PC-3 (cell line): ENCODE measurements at places on chromosomes 7 and 10. TPM values are rescaled to one million over a fixed set of nuclear protein-coding genes. Genes with fewer than 3 reads are reported as not detected.

NOS3 gene
- total RNA-seq, result 0.66 and 2.5 TPM in 2 replicates

SPDYE5 gene
- total RNA-seq, result 0.18 TPM in 1 of 2 replicates, not detected in the other

NEUROG3 gene
- total RNA-seq, result not detected in 2 replicates

NAT16 gene
- total RNA-seq, result 0.26 TPM in 1 of 2 replicates, not detected in the other

- DNase-seq, result peak; percentile 35
These were observed 44.9 kb downstream of the BAMBI start for GRCh38 chr10:28722065-28722803.

GRCh38 chr7:101792051-101792681 is 25.3 kb upstream of the CUX1 start:
- DNase-seq, result peak; percentile 35

DNA sequence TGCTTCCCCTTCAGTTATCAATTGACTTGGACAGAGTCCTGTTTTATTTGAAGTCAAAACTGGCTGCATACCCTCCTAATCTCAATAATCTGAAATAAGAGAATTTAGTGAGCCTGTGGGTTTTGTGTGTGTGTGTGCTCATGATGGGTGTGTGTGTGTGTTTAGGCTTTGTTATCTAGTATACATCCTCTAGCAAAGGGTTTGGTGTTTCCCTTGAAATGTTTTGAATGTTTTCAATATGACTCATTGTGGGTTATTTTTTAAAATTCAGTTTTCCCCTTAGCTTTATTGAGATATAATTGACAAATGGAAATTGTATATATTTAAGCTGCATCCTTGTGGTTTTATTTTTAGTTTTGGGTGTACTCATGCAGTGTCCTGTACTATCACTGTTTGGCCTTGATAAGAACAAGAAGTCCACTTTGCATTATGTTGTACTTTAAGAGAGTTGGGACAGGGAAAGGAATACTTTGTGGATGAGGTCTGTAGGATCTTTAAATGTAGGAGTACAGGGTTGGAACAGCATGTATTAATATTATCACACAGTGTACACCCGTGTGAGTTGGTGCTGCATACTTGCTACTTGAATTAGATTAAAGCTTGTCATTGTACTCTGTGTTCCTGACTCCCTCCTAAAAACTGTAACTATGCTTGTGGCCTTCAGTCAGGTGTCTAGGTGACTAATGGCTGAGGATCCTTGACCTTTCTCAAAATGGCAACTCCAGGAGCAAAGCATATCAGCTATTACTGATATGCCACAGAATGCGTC is 58.3 kb downstream of the VCL start:
- peak; percentile 100 for DNase-seq

DNA sequence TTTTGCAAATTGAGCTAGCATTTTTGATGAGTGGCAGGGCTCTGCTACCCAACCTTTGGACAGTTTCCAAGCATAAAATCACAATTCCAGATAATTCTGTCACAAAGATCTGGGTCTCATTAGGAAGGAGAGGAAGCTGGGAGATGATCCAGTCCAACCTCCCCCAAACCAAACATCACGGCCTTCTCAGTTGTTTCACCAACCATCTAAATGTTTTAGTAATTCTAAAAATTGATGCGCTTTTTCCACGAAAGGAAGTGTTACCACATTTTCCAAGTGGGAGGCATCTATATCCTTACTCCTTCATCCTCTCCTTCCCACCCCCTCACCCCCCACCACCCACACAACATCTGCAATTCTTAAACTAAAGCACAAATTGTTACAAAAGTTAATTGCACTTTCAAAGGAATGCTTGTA is 108.3 kb downstream of the EGFR start:
- DNase-seq, result no peak

GRCh38 chr7:33711231-33712019 is 193.9 kb upstream of the BMPER start:
- DNase-seq, result no peak

GRCh38 chr7:6442114-6442513 is 5.6 kb downstream of the DAGLB start:
- DNase-seq, result no peak

- no peak for DNase-seq
These were observed 31.8 kb upstream of the MSMB start for GRCh38 chr10:46077731-46078413.

- DNase-seq, result no peak
These were observed 137.4 kb upstream of the KCNMA1 start for GRCh38 chr10:77774940-77775391.

DNA sequence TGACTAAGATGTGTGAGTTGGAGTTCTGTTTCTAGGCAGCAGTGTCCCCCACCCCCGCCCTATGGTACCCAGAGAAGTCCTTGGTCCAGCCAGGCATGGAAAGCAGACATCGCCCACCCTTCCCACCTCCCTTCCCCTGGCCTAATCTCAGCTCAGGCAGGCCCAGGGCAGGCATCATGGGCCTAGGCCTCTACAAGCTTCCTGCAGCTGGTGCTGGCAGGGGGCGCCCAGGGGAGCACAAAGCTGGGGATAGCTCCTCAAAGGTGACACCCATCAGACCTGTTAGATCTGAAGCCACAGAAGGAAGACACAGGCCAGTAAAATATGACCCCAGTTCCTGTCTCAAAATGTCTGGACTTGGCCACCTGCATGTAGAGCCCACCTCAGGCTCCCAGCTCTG is 18.9 kb upstream of the UNC5B start:
- no peak for DNase-seq

GRCh38 chr10:132443605-132443982 is 46.6 kb downstream of the PWWP2B start:
- peak; percentile 48 for DNase-seq
